ENCODE measurements at places on chromosomes 12 and 14.

GRCh38 chr12:82723093-82723492 is 36.4 kb downstream of the TMTC2 start:
- no peak for DNase-seq

DNA sequence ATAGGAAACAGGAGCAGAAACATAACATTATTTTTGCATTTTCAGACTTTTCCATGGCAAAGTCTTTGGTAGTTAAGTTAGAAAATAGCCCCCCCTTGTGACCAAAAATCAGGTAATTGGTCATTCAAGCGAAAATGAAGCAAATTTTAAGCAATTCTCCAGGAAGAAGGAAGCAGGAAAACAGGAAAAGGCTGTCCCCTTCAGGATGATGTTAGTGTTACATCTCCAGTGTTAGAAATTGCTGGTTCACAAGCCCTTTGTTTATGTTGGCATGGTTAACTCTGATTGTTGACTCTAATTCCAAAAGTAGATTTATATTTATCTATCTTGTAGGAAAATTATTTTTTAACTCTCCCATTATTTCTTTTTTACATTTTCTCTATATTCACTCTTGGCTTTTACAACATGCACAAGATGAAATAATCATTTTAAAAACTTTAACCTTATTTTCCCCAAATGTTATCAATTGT is 18.8 kb upstream of the GAS2L3 start:
- peak; percentile 21 for DNase-seq

- no peak for DNase-seq
Observed at GRCh38 chr14:33945210-33946088, 5.4 kb downstream of the EGLN3 start.

GRCh38 chr14:67207810-67208209 is 18.6 kb downstream of the GARIN2 start:
- DNase-seq, result no peak

DNA sequence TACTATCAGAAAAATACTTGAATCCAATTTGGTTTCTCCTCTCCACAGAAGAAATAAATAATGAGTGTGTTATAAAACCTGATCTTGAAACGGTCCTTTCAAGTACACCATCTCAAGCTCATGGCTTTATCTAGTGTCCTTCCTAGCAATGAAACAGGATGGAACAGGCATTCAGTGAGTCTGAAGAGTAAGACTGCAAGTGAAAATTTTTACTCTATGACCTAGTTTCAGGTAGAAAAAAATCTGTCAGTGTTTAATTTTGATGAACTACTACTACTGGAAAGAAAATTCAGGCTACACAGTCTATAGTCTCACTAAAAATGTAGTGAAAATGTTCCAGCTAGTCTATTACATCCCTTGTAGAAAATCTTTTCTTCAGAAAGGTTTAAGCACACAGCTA is 7.7 kb downstream of the CBX5 start:
- DNase-seq, result no peak

DNA sequence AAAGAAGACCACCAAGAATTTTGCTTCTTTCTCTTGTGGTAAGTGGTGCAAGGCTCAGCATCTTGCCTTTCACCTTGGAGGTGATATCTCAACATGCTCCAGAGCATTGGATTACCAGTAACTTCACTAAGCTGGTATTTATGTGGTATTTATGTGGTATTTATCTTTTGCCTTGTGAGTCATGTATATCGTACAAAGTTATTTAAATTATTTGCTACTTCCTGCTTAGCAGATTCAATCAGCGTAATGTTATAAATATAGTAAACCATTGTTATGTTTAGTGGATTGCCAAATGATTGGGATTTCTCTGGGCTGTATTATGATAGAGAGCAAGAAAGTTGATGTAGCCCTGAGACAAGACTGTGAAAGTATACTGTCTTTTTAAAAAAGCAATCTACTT is 366.4 kb downstream of the IPO8 start:
- DNase-seq, result no peak

GRCh38 chr14:30751646-30752416 is 122.5 kb upstream of the COCH start:
- no peak for DNase-seq

DNA sequence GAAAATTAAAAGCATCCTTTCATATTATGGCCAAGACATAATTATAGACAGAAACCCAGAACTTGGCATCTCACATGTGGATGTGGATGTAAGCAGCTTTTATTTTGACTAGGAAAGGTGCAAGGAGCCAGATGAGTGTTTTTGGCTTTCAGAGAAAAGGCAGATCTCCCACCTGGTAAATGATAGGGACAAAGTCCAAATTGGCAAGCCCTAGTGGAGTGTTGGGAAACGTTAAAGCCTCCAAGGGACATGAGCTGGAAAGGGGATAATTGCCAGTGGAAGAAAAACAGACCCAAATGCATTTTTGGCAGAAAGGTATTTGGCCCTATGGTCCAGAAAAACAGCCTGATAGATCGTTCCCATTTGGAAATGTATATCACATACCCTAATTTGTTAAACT is 60.1 kb downstream of the KLHL28 start:
- DNase-seq, result no peak

DNA sequence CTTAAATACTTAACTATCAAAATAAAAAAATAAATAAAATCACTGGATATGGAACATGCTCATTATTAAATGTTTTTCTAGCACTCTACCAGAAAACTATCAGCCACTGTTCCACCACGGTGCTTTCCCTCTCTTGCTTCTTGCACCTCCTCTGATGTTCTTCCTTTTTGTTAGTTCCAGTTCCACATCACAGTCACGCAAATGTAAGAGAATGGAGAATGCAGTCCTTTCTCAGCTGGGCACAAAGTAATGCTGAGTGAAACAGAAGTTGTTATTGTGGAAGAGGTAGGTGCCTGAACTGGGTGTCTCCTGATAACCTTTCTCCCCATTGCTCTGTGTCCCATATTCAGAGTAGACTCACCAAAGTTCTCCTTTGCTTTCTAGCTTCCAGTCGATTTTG is 1116.9 kb upstream of the TMEM132C start:
- DNase-seq, result no peak

DNA sequence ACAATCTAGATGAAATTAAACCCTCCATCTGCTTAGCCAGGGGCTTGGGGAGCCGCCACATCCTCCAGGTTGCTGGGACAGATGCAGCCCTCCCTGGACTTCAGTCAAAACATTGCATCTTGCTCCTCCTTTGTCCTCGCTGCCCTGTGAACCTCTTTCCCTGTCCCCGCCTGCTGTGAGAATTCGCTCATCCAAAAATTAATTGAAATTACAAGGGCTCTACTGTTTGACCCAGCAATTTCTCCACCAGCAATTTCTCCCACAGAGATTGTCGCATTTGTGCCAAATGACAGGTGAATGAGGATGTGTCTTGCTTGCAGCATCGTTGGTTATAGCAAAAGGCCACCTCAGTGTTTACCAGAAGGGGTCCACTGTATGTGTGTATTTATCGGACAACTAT is 5.0 kb upstream of the POP5 start:
- DNase-seq, result no peak

GRCh38 chr14:54890788-54891187 is 11.8 kb downstream of the GCH1 start:
- peak; percentile 48 for DNase-seq

- no peak for DNase-seq
Observed at GRCh38 chr12:15996254-15996653, 85.1 kb downstream of the DERA start.

GRCh38 chr12:27486961-27487360 is 37.0 kb upstream of the PPFIBP1 start:
- no peak for DNase-seq

GRCh38 chr14:20143911-20144310 is 5.3 kb downstream of the OR4N5 start:
- DNase-seq, result no peak

DNA sequence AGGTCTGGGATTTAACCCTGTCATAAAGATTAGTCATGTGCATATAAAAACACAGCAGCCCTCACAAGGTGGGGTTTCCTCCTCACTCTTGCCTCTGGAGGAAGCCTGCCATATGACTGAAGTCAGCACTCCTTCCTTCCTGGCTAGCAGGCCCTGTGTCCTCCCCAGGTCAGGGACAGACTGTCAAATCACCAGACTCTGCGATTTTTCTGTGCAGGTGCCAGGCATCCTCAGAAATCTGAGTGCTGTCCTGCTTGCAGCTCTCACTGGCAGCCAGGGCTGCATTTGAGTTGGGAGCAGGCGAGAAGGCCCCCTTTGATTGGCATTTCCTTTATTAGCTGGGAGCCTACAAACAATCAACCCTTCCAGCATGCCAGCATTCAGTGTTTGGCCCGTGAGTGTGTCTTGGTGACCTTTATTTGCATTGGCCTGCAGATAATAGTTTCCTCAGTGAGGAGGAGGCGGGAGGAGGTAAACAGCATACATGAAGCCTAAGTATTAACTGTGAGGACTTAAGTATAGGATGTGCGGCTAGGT is 183.8 kb upstream of the ARHGAP5 start:
- DNase-seq, result no peak

DNA sequence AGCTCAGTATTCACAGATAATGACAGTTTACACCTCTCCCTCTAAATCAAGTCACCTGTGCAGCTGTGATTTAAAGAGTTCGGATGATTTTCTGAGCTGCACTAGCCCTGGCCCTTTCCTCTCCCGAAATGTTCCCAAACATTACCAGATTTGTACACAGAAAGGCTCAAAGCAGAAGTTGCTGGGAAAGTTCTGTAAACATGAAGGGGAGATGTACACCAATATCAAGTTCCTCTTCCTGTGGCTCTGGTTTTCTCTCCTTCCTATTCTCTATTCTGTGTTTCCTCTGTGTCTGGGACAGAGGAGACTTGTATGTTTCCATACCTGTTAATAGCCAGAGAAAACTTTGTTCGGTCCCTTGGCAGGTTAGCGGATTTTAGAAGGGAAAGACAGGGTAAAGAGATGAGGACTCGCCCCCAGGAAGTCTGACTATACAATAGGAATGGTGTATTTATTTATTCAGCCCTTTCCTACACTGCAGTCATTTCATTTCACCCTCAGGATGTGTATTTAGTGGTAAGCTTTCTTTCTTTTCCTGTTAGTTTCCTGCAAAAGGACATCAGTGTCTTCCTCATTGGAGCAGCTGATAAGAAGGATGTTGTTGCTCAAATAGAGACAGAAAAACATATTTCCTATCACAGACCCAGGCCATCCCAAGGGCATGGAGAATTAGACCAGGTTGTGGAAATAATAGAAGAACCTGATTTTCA is 7.6 kb upstream of the NUMB start:
- no peak for DNase-seq

DNA sequence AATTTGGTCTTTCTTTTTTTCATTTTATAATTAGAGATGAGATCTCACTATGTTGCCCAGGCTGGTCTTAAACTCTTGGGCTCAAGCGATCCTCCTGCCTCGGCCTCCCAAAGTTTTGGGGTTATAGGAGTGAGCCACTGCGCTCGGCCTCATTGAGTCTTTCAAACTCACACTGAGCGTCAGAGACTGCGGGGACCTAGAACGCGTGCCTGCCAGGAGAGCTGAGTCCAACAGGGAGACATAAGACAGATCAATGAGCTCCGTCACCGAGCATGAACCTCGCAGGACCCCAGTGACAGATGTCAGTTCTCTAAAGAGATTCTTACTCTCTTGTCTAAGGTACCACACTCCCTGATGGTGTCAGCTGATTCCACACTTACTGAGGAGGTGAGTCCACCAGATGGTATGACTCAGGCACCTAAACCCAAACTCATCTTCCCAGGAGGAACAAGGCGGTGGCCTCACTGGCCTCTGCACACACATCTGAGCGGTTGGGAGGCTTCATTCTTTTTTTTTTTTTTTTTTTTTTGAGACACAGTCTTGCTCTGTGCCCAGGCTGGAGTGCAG is 58.9 kb downstream of the CCDC88C start:
- no peak for DNase-seq

Measured in GM13976 (cell line).